ENCODE measurements at places on chromosomes 12 and 14. TPM values are rescaled to one million over a fixed set of nuclear protein-coding genes. Genes with fewer than 3 reads are reported as not detected.

The SIRT4 gene
- total RNA-seq: 7.4 TPM

The NFYB gene
- total RNA-seq: 115 TPM

The KCNJ8 gene
- total RNA-seq: 9.7 TPM

DNA sequence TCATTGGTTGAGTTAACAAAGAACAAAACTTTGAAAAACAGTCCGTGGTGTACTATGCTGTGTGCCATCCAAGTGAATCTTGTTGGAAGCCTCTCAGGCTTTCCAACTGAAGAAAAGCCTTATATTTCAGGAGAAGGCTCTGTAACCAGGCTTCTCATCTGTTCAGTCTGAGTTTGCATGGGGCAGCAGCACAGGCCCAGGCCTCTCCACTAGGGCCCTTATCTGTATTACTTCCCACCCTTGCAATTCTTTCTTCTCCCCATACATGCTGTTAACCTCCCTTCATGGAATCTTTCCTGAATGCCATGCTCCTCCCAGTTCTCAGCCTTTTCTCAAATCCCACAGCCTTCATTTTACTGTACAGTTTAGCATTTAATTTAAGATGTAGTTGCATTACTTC, 28.3 kb downstream of the FRMD6 start:
- peak overlapping the region; percentile 61 for H3K27ac ChIP-seq
- no peaks in the 10 kb centered on the region for H3K36me3 ChIP-seq
- peak; percentile 46 for DNase-seq
- H3K27me3 ChIP-seq: no peaks in the 10 kb centered on the region

GRCh38 chr12:89414851-89415250, 62.5 kb upstream of the DUSP6 start:
- no peak overlapping the region for H3K27ac ChIP-seq
- no peaks in the 10 kb centered on the region for H3K36me3 ChIP-seq
- no peaks in the 10 kb centered on the region for H3K27me3 ChIP-seq
- H3K4me3 ChIP-seq: no peak overlapping the region
- no peak for DNase-seq

- no peaks in the 10 kb centered on the region for H3K36me3 ChIP-seq
- DNase-seq: no peak
- peaks cover 23% of the 10 kb centered on the region for H3K4me1 ChIP-seq
- no peak overlapping the region for H3K27ac ChIP-seq
- H3K27me3 ChIP-seq: no peaks in the 10 kb centered on the region
- H3K4me3 ChIP-seq: no peak overlapping the region
Measured at GRCh38 chr12:130813949-130814348, 25.1 kb downstream of the STX2 start.

- H3K36me3 ChIP-seq: no peaks in the 10 kb centered on the region
- peaks cover 22% of the 10 kb centered on the region for H3K4me1 ChIP-seq
- no peaks in the 10 kb centered on the region for H3K27me3 ChIP-seq
- peak; percentile 25 for DNase-seq
Measured at GRCh38 chr12:56081393-56082347, 1.7 kb downstream of the ERBB3 start.

All from cardiac muscle cell (in vitro differentiated cells and primary cell).